ENCODE measurements at places on chromosomes 1 and 21.

- no peak for DNase-seq
Observed at GRCh38 chr1:205232945-205233397, 5.2 kb downstream of the TMCC2 start.

DNA sequence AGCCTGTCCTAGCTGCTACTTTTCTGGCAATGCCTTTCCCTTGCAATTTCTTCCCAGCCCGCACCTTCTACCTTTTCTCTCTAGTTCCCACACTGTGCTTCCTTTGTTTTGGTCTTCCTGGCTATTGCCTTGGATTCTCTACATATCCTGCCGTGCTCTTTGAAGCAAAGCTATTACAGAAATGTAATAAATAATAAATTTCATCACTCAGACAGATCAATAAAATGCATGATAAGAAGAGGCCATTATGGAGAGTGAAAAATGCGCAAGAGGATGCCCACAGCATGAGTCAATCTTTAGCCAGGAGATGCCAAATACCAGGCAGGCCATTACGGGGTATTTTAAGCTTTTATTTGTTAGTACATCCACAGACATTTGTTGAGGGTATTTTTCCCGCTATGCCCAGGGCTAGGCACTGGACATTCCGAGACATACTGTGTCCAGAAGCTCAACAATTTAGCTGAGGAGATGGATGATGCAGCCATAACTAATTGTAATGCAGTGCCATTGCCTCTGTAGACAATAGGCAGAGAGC, 163.6 kb downstream of the ST6GALNAC3 start:
- DNase-seq: no peak

DNA sequence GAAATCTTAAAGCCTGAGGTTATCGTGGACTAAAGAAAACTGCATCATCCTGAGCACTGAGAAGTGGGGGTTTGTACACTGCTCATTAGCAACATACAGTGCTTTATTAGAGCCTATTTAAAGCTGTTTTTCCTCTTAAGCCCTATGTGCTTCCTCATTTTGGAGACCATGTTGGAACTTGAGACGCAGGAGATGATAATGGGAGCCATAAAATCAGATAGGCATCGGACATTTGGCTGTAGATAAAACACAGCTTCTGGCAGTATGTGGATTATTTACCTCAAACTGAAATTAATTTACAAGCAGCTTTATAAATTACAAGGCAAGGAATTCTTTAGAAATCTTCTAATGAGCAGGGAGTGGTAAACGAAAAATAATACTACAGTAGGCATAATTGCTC, 147.7 kb upstream of the IVNS1ABP start:
- no peak for DNase-seq

DNA sequence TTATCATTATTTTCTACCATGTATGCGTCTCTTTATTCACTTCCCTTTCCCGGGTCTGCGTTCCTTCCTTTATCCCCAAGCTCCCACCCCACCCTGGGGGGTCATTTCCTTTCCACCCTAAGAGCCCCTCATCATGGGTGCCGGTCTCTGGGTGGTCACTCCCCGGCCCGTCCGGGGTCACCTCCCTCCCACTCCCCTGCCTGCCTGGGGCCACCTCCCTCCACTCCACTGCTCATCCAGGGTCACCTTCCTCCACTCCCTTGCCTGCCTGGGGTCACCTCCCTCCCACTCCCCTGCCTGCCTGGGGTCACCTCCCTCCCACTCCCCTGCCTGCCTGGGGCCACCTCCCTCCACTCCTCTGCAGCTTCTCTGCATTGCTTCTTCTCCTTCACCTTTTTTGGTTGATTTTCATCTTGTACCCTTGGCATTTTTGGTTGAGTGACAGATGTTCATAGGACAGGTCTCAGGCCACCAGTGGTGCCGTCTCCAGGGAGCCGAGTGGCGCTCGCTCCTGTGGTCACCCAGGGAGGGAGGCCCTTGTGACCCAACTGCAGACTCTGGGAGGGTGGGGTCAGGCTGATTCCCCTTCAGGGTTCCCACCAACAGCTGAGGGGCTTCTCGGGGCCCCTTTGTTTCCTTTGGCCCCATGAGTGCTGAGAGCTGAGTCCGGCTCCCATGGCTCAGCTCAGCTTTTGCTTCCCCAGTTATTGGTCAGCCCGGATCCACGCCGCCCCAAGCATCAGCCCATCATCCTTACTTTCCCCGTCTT, 48.6 kb upstream of the PCBP3 start:
- DNase-seq: no peak

DNA sequence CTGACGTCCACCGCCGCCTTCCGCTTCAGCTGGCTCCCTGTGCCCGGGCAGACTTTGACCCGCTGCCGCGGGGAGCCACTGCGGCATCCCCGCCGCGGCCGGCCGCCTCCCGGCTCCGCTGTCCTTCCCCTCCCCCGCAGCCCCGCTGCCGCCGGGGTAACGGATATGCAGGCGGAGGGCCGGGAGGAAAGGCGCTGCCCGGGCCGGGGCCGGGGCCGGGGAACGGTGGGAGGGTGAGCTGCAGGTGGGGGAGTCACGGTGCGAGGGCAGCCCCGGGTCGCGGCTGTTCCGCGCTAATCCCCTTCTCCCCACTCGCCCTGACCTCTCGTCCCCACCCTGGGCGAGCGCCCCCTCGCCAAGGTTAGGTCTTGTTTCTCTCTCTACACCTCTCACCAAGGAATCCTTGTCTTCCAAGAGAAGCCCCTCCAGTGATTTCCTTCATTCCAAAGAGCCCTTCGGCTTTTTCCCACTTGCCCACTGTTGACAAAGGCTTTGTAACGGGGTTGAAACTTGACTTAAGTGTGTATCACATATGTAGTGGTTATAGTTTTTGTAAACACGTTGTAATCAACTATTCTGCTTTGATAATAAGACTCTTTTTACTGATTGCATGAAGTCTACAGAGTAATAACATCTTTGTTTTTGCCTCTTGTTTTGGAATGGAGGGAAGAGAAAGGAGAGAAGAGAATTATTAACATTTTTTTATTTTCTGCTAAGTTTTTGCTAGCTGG, 669 bp downstream of the XPR1 start:
- DNase-seq: peak; percentile 39

DNA sequence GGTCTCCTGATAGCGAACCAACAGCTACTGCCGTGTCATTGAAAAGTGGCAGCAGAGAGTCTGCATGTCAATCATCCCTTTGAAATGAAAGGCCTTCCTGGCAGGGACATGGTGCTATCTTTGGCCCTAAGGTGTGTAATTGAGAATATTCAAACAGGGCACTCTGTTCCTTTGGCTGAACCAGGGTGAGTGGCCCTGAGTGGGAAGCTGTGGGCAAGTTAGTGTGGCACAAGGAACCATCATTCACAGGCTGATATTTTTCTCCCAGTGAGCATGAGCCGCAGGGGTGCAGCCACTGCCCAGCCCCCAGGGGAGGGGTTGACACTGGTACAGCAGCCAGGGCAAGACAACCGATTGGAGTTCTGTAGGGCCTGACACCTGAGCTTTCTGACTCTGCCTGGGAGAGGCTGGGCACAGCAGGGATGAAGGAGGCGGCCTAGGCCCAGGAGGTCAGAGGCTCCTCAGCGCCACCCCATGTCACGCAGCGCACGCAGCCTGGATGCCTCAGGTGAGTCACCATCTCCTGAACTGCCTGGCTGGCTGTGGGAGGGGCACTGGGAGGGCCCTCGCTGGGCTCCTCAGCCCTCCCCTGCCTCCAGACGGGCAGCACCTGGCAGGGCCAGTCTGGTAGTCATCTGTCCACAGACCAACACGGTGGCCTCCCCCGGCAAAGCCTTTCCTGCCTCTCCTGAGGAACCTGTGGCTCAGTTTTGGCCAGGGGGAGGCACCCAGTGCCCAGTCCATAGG, 13.2 kb downstream of the QSOX1 start:
- peak; percentile 16 for DNase-seq

DNA sequence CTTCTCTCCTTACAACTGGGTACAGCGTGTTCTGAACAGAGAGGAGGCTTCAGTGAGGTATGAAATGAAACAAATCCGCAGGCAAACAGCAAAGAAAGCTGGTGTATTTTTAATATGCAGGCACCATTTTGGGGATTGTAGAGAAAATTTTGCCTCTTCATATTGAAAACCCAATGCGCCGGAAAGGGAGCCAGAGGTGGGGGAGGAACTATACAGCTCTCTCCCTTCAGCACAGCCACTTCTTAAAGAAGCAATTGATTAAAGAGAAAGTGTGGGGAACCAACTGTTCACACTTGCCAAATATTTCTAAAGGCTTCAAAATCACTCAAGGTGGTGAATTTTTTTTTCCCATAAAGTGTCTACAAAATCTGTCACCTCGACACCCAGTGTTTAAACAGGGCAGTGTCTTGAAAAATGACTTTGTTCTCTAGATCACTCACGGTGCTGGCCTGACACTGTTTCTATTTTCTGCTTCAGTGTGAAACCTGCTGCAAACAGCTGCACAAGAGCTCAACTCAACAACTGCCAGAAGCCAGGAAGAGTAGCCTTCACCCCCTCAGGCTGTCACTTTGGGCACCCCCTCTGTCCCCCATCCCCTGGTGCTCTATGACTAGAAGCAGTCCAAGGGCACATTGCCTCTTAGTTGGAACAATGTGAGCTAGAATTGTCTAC, 123.8 kb upstream of the CTTNBP2NL start:
- DNase-seq: no peak

DNA sequence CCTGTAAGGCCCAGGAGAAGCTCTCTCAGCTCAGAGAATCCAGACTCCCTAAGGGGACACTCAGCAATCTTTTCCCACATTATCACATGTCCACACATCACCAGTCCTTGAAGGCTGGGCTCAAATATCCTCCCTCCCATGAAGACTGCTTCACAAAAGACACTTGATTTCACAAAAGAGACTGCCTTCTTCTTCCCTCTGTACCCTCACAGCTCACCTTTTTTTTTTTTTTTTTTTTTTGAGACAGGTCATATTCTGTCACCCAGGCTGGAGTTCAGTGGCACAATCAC, 1.5 kb downstream of the CD58 start:
- no peak for DNase-seq

- no peak for DNase-seq
Observed at GRCh38 chr1:190212450-190212849, 265.2 kb downstream of the BRINP3 start.

DNA sequence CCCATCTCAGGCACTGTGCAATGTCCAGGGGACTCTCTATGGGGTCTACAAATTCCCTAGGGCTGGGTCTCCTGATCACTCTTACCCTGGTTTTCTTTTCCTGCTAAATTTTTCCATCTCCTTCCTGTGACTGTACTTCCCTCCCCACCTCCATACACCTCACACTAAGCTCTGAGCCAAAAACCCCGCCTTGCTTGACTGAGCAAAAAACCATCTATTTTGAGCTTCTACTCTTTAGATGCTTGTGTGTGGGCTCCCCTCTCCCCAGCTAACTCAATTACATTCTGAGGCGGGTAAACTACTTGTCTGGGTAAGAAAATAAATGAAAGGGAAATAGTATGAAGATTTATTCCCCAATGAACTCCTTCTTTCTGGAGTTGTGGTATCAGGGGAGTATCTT, 187.9 kb downstream of the PTPRU start:
- no peak for DNase-seq

DNA sequence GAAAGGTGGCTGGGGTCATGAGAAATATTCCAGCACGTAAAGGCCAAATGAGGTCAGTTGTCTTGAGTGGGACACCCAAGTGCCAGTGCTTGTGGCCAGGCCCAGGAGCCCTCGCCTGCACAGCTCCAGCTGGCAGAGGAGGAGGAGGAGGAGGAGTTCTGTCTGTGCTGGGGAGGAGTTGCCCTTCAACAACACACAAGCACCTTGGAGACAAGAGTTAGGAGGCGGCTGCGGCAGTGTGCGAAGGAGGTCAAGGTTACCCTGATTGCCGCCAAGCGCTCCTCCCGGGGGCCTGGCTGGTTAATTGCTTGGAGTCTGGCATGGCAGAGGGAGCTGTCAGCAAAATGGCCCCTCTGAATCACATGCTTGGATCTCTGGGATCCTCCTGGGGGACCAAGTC, 45.1 kb downstream of the GRIK3 start:
- DNase-seq: no peak

DNA sequence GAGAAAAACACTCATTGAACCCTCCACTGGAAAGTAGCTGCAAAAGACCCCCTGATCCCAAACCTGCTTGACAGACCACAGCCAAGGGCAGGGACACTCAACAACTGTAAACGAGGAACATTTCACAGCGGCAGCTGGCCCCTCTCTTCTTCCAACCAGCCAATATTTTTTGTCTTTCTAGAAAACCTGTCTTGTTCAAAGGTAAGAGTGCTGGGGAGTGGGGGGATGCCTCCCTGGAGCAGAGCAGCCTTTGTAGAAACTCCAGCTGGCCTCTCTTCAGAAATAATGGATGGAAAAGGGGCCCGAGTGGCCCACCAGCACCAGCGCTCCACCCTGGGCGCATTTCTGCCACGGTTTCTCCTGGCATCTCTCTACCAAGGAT, 384.0 kb downstream of the RRAGC start:
- DNase-seq: no peak

GRCh38 chr21:21101911-21102310, 103.7 kb downstream of the NCAM2 start:
- peak; percentile 59 for DNase-seq

GRCh38 chr1:22607154-22607553, 29.3 kb upstream of the C1QA start:
- no peak for DNase-seq

- no peak for DNase-seq
Observed at GRCh38 chr1:162107911-162108310, 38.4 kb downstream of the NOS1AP start.

Measured in iris pigment epithelial cell (primary cell).